ENCODE measurements at places on chromosomes 5 and 9.

- DNase-seq: no peak
These were observed 136.5 kb downstream of the STK32A start for GRCh38 chr5:147371290-147371689.

DNA sequence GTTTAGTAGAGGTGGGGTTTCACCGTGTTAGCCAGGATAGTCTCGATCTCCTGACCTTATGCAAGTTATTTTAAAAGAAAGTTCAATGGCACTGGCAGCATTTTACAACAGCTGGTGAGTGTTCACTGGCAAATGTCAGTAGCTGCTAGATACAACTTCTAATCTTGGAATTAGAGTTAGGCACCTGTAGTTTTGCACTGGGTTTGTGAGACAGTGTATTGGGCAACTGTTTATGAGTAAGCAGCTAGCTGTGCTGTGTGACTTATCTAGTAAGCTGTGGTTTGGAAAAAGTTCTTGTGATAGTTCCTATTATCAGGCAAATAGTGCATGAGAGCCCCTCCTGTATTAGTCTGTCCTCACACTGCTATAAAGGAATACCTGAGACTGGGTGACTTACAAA is 61.5 kb downstream of the UBE2QL1 start:
- DNase-seq: no peak

GRCh38 chr5:147415651-147416050 is 94.2 kb downstream of the DPYSL3 start:
- no peak for DNase-seq

DNA sequence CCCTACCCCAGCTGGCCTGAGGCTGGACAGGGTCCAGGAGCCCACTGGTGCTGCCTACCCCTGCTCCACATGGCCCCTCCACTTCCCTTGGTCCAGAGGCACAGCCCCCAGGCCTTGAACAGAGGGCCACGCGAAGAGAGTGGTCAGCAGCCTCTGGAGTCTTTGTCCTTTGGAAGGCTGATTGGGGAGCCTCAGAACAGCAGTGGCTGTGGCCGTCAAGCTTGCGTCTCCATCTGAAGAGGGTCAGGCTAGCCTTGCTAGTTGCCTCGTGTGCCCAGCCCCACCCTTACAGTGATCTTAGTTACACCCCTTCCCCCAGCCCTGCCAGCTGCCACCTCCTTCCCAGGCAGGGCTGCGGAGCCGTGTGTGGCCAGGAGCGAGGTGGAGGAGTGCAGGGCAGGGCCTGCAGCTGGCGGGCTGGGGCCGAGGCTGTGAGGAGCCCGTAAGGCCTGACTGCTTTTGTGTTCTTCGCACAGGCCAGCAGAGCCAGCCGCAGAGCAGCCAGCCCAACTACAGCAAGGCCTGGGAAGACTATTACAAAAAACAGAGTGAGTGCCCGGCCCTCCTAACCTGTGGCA is 30.1 kb upstream of the PRDM12 start:
- no peak for DNase-seq

DNA sequence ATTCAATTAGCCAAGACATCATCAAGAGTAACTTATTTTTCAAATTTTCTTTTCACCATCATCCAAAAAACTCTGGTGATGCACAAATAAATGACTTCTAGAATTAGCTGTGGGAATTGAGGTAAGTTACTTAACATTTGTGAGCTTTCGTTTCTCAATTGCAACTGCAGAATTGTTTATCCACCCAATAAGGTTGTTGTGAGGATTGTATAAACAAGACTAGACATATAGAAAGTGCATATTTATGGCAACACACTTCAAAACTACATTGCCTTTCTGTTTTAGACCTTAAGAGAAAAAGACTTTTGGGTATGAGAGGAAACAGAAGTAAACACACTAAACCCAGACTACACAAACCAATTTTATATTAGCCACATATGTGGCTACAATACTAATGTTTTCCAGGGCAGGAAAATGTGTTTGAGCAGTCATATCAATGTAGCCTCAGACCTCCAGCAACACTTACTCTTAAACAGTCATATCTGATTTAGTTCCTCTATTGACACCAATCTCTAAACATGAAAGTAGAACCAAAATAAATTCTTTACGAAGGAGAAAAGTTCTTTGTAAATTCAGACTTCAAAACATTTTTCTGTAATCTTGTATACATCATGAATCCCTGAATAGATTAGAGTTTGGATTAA is 488.0 kb upstream of the CYLC2 start:
- DNase-seq: no peak
